Stimulated activated CD8-positive, alpha-beta memory T cell treated with anti-CD3 and anti-CD28 coated beads, Interleukin-4, amount 100 ng/mL, for 1 hour (primary cell): ENCODE measurements at places on chromosomes 7 and 10.

GRCh38 chr10:74596713-74597112 lies 229.7 kb upstream of the KAT6B start:
- no peak for DNase-seq

DNA sequence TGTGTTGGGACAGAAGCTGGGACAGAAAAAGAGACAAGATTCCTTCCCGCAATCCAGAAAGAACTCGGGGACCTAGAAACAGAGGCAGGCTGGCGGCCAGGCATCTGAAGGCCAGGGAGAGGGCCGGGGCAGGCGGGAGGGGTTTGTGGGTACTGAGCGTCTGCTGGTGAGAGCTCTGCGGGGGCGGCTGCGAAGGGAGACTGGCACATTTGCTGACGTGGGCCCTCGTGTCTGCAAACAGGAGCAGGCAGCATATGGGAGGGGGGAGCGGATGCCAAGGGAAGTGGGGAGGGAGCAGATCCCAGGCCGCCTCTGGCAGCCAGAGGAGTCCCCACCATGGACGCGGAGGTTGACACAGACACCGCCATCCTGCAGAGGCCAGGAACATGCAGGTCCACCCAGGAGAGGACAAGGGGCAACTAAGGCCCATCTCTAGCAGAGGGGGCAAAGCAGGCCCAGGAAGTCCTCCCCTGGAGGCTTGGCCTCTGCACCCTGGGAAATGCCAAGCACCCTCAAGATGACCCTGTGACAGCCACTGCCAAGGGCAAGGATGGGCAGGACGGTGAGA lies 32.2 kb downstream of the KCNH2 start:
- no peak for DNase-seq

DNA sequence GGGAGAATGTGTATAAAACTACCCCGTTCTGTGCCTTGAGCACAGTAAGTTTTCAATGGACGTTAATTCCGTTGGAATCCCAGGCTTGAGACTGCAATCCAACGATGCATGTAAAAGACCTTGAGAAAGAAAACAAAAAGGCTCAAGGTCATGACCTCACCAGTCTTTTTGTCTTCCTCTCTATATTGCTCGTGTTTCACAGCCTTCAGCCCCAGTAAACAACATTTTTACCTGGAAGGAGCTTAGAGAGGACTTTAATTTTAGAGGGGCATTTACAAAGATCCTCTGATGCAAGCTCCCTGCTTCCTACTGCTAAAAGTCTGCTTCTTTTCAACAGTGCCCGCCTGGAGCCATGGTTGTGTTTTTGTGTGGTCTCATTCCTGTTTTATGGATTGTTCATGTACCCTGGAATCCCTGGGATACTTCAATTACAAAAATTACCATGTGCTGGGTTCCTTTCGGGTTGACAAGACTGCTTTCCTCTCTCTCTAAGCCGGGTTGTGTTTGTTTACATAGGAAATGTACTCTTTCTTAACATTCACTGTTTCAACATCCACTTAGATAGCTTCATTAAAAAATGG lies 320.1 kb upstream of the NFE2L3 start:
- DNase-seq, result no peak

GRCh38 chr10:103564116-103564501 lies 70.6 kb downstream of the NEURL1 start:
- no peak for DNase-seq

- no peak for DNase-seq
These were observed 5.5 kb upstream of the STEAP4 start for GRCh38 chr7:88312061-88312663.
